B cell (primary cell): ENCODE measurements at places on chromosomes 11 and 22.

DNA sequence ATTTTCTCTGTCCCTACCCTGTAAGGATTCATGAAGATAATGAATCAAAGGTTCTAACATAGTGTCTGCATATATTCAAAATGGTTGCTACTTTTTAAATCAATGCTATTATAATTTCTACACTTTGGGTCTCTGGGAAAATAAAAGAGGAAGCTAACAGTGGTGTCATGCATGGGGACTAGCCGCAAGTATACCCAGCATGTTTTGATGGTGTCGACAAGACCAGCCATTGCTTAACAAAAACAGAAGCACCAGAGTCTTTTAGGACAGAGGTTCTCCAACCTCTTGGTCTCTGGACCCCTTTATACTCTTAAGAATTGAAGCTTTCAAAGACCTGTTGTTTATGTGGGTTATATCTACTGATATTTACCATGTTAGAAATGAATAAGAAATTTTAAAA lies 37.8 kb downstream of the RNF141 start:
- H3K27me3 ChIP-seq, result no peaks in the 10 kb centered on the region
- no peak overlapping the region for H3K4me3 ChIP-seq
- H3K36me3 ChIP-seq, result peaks cover 17% of the 10 kb centered on the region
- peak; percentile 65 for DNase-seq
- H3K27ac ChIP-seq, result peak overlapping the region; percentile 38

- H3K27me3 ChIP-seq, result no peaks in the 10 kb centered on the region
- DNase-seq, result no peak
- H3K36me3 ChIP-seq, result no peaks in the 10 kb centered on the region
- peaks cover 85% of the 10 kb centered on the region for H3K4me1 ChIP-seq
- peak overlapping the region; percentile 99 for H3K27ac ChIP-seq
Observed at GRCh38 chr11:96257036-96257435, 86.0 kb downstream of the MAML2 start.

- no peak overlapping the region for H3K27ac ChIP-seq
- no peaks in the 10 kb centered on the region for H3K36me3 ChIP-seq
- no peak overlapping the region for H3K4me3 ChIP-seq
- no peak for DNase-seq
- H3K27me3 ChIP-seq, result no peaks in the 10 kb centered on the region
Observed at GRCh38 chr11:122176651-122177050, 60.6 kb upstream of the BLID start.

DNA sequence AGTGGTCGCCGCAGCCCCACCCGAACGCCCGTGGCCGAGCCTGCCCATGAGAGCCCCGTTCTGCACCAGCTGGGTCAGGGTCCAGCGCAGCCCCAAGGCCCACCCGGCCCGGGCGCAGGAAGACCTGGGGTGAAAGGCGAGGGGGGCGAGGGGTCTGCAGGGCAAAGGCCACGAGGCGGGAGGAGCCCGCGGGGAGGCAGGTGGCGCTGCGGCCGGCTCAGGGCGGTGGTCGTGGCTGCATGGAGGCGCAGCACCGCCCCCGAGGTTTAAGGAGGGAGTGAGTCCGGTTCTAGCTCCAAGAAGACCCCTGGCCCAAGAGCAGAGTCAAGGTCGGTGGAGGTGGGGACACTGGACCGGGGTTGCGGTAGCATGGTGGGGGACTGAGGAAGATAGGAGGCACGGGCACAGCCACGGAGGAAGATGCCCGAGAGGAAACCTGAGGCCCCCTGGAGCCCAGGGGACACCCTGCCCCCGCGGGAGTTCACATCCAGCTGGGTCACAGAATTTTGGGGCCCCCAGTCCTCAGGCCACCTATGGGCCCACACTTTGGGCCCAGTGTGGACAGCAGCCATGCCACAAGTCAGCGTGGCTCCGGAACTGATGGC lies 514 bp upstream of the HDAC10 start:
- H3K27ac ChIP-seq, result peak overlapping the region; percentile 29
- peak; percentile 68 for DNase-seq
- H3K4me3 ChIP-seq, result peak overlapping the region; percentile 69

DNA sequence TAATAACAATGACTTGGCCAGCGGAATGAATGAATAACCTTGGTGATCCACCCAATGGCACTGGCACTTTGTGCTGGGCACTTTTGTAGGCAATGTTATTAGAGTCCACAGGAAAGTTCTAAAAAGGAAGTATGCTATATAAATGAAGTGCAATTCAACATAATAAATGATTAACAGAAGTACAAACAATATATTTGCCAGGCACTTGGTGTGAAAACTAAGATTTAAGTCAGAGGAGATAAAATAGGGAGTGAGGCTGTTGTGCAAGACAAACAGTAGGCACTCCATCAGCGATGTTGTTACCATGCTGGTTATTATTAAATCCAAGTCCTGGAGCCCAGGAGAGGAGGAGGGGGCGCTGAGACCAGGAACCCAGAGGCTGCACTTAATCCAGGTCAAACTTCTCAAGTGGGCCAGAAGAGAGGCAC lies 173.8 kb downstream of the LARGE1 start:
- H3K27me3 ChIP-seq, result no peaks in the 10 kb centered on the region
- H3K4me3 ChIP-seq, result no peak overlapping the region
- H3K4me1 ChIP-seq, result peaks cover 17% of the 10 kb centered on the region
- no peak overlapping the region for H3K27ac ChIP-seq

GRCh38 chr11:93169950-93170561 lies 27.7 kb downstream of the SLC36A4 start:
- no peak for DNase-seq
- no peaks in the 10 kb centered on the region for H3K36me3 ChIP-seq
- no peak overlapping the region for H3K4me3 ChIP-seq

- H3K27ac ChIP-seq, result no peak overlapping the region
- no peaks in the 10 kb centered on the region for H3K4me1 ChIP-seq
- no peaks in the 10 kb centered on the region for H3K27me3 ChIP-seq
- no peak for DNase-seq
- no peaks in the 10 kb centered on the region for H3K36me3 ChIP-seq
- H3K4me3 ChIP-seq, result no peak overlapping the region
Observed at GRCh38 chr11:105244160-105244825, 104.7 kb upstream of the CARD18 start.

DNA sequence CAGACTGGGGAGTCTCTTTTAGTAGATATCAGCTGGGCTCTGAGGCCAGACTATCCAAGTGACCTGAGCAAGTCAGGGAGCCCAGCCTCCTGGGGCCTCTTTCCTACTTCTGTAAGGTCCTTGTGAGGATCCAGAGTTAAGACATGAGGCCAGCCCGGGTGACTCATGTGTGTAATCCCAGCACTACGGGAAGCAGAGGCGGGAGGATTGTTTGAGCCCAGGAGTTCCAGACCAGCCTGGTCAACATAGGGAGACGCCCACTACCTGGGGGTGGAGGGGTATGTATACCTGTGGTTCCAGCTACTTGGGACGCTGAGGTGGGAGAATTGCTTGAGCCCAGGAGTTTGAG lies 36.9 kb upstream of the POLA2 start:
- H3K27ac ChIP-seq, result no peak overlapping the region
- no peak for DNase-seq
- H3K4me3 ChIP-seq, result no peak overlapping the region
- peaks cover 14% of the 10 kb centered on the region for H3K4me1 ChIP-seq
- H3K36me3 ChIP-seq, result no peaks in the 10 kb centered on the region

GRCh38 chr11:108224911-108225786 lies 2.3 kb downstream of the ATM start:
- H3K36me3 ChIP-seq, result peaks cover 5% of the 10 kb centered on the region
- peak; percentile 89 for DNase-seq
- H3K27me3 ChIP-seq, result no peaks in the 10 kb centered on the region
- peak overlapping the region; percentile 97 for H3K4me3 ChIP-seq
- H3K4me1 ChIP-seq, result peaks cover 45% of the 10 kb centered on the region

- no peak overlapping the region for H3K4me3 ChIP-seq
- no peak overlapping the region for H3K27ac ChIP-seq
- H3K27me3 ChIP-seq, result no peaks in the 10 kb centered on the region
Observed at GRCh38 chr11:114790910-114791309, 112.6 kb downstream of the NXPE2 start.
